CD4-positive, CD25-positive, alpha-beta regulatory T cell (primary cell): ENCODE measurements at places on chromosomes 13 and 19.
A peak's percentile ranks its signal among the peaks of the same experiment; 100 is the strongest.

- no peak overlapping the region for H3K4me3 ChIP-seq
- no peaks in the 10 kb centered on the region for H3K4me1 ChIP-seq
Measured at GRCh38 chr13:37209621-37210580, 104.4 kb upstream of the CSNK1A1L start.

DNA sequence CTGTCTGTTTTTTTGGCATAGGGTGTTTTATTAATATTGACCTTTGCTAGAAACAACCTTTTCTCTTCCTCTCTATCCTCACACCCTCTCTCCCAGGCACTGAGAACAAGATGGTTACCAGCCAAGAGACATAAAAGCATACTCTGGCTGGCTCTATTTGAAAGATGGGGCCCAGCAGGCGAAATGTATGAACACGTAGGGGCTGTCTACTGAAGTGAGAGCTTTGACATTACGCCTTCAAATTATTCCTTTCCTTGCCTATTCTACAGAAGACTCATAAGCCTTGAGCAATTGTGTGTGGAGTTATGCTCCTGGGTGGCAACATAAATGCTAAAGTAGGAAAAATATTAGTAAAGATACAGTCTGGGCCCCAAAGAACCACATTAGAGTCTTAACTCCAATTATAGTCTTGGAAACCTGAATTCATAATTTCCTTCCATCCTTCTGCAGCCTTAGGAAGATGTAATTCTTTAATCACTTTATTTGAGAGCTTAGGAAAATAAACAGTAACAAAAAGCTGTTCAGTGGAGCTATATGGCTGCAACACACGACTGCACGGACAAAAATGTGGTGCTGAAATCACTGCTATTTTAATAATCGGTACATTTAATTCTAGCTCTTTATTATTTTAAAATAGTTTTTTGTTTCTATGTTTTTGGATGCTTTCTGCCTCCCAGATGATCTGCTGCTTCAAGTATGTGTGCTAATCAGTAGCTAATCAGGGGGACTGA lies 122.3 kb upstream of the RNF113B start:
- no peak overlapping the region for H3K27ac ChIP-seq
- no peaks in the 10 kb centered on the region for H3K4me1 ChIP-seq
- no peak for DNase-seq
- no peaks in the 10 kb centered on the region for H3K27me3 ChIP-seq
- no peaks in the 10 kb centered on the region for H3K36me3 ChIP-seq

DNA sequence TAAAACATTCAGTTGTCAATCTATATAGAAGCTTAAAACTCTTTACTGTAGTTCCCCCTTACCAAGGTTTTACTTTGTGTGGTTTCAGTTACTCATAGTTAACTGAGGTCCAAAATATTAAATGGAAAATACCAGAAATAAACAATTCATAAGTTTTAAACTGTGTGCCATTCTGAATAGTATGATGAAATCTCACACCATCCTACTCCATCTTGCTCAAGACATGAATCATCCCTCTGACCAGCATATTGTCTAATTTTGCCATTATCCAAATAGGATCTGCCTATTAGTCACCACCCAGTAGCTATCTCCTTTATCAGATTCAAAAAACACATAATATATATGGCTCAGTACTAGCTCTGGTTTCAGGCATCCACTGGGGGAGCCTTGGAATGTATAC lies 22.4 kb downstream of the ZNF571 start:
- H3K4me3 ChIP-seq: no peak overlapping the region
- H3K36me3 ChIP-seq: peaks cover 27% of the 10 kb centered on the region
- no peaks in the 10 kb centered on the region for H3K27me3 ChIP-seq
- DNase-seq: no peak
- H3K4me1 ChIP-seq: no peaks in the 10 kb centered on the region

GRCh38 chr19:56144376-56144775 lies 3.3 kb downstream of the ZNF444 start:
- H3K27ac ChIP-seq: no peak overlapping the region
- peaks cover 12% of the 10 kb centered on the region for H3K36me3 ChIP-seq
- H3K4me1 ChIP-seq: peaks cover 23% of the 10 kb centered on the region
- no peak for DNase-seq

DNA sequence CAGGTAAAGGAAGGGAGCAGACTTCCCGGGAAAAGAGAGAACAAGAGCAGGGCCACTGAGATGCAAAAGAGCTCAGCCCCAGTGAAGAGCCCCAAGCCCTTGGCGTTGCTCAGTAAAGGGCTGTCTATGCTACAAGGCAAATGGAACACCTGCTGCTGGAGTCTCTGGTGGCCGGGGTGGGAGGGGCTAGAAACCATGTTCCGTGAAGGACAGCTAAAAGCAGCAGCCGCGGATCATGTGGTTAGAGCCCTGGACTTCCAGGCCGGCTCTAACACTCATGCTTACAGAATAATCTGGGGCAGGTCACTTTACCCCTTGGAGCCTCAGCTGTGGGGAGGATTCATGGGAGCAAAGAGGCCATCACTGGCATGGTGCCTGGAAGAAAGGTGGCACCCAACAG lies 17.8 kb downstream of the POU2F2 start:
- no peak overlapping the region for H3K27ac ChIP-seq
- no peak overlapping the region for H3K4me3 ChIP-seq
- no peaks in the 10 kb centered on the region for H3K4me1 ChIP-seq
- no peak for DNase-seq
- H3K36me3 ChIP-seq: peaks cover 63% of the 10 kb centered on the region

DNA sequence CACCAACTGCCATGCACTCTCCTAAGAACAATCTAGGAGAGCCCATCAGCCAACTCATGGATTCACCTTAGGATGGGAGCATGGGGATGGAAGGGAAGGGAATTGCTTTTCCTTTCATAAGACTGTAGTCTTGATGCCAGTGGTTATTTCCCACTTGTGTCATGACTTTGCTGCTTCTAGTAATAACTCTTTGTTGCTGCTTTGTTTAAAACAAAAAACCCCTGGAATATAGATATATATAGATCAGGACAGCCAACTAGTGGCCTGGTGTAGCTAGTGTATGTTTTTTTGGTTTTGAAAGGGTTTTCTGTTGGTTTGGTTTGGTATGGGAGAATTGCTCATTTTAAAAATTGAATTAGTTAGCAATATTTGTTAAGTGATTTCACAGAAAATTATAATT lies 39.3 kb upstream of the KCTD4 start:
- DNase-seq: no peak
- H3K4me3 ChIP-seq: no peak overlapping the region
- no peaks in the 10 kb centered on the region for H3K36me3 ChIP-seq

GRCh38 chr19:48560095-48560530 lies 8.1 kb downstream of the SULT2B1 start:
- no peak for DNase-seq
- H3K36me3 ChIP-seq: no peaks in the 10 kb centered on the region
- no peaks in the 10 kb centered on the region for H3K4me1 ChIP-seq
- H3K27ac ChIP-seq: no peak overlapping the region

DNA sequence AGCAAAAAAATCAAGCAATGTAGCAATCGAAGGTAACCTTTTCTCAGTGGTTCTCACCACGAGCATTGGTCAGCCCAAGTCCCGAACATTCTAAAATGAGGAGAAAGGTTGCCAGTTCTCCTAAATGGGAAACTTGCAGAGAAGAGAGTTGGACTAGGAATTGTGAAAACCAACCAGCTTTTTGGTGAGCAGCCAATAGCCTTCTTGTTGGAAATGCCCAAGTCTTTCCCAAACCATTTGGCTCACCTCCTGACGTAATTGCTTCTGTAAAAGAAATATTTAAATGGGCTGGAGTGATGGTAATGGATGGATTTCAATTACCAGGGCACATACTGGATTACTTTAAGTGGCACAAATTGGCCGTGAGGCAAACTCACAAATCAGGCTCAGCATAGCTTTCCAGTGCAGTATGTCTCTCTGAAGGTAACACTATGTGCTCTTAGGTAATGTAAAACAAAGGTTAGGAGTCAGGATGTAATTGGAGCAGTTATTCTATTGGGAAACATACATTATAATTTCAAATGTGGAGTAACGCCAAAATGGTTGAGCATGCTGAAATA lies 423.2 kb downstream of the KLF5 start:
- no peak overlapping the region for H3K4me3 ChIP-seq
- H3K36me3 ChIP-seq: no peaks in the 10 kb centered on the region
- no peak for DNase-seq
- no peaks in the 10 kb centered on the region for H3K4me1 ChIP-seq

DNA sequence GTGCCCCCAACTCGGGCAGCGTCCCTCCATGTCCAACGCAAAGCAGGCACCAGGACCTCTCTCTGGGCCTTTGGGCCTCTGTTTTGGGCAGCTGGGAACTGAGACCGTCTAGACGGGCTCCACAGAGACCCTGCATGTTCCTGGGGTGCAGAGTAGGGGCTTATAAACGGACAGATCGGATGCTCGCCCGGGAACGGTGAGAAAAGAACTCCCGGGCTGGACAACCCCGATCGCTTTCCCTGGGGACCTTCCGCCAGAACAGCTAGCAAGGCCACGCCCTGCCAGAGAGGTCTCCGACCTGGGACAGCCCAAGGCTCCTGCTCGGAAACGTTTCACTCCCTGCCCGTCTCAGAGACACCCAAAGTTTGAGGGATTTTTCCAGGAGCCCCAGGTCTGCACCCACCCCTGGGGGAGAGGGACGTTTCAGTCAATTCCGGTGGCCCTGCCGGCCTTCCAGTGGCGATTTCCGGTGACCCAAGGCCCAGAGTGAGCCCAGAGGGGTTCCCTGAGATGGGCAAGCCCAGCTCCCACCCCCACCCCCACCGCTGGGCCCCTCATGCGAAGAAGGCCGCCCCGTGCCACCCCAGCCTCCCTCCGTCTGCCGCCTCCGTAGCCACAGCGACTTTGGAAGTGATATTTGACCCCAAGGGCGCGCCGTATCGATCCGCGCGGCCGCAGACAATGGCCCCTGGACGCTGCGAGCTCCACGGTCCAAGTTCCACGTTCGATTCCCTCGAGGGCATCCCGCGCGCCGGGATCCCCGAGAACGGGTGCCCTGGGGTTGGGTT lies 1.7 kb downstream of the NR2F6 start:
- no peaks in the 10 kb centered on the region for H3K27me3 ChIP-seq
- no peak for DNase-seq
- no peak overlapping the region for H3K27ac ChIP-seq
- H3K36me3 ChIP-seq: no peaks in the 10 kb centered on the region

GRCh38 chr19:37329686-37330085 lies 41.2 kb upstream of the ZNF527 start:
- H3K4me3 ChIP-seq: no peak overlapping the region
- DNase-seq: no peak
- no peaks in the 10 kb centered on the region for H3K27me3 ChIP-seq
- peaks cover 25% of the 10 kb centered on the region for H3K36me3 ChIP-seq
- H3K4me1 ChIP-seq: peaks cover 10% of the 10 kb centered on the region

DNA sequence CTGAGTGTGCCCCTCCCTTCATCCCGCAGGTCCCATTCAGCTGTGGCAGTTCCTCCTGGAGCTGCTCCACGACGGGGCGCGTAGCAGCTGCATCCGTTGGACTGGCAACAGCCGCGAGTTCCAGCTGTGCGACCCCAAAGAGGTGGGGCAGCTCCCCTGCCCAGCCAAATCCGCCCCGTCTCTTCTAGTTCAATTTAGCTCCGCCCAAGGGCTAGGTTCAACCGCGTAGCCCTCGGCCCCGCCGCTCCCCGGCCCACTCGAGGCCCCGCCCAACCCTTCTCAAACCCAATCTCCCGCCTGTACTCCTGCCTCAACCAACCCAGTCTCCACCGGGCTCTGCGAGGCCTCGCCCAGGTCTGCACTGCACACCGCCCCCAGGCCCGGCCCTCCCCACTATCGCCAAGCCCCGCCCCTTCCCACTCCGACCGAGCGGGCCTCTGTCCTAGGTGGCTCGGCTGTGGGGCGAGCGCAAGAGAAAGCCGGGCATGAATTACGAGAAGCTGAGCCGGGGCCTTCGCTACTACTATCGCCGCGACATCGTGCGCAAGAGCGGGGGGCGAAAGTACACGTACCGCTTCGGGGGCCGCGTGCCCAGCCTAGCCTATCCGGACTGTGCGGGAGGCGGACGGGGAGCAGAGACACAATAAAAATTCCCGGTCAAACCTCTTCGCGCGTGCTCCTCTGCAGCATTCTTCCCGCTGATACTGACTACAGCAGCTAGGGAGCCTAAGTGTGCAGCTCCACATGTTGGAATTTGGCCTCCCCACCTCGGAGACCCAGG lies 2.9 kb downstream of the ETV2 start:
- H3K27me3 ChIP-seq: no peaks in the 10 kb centered on the region
- H3K4me1 ChIP-seq: peaks cover 58% of the 10 kb centered on the region
- H3K27ac ChIP-seq: peak overlapping the region; percentile 80
- no peaks in the 10 kb centered on the region for H3K36me3 ChIP-seq
- peak; percentile 98 for DNase-seq

DNA sequence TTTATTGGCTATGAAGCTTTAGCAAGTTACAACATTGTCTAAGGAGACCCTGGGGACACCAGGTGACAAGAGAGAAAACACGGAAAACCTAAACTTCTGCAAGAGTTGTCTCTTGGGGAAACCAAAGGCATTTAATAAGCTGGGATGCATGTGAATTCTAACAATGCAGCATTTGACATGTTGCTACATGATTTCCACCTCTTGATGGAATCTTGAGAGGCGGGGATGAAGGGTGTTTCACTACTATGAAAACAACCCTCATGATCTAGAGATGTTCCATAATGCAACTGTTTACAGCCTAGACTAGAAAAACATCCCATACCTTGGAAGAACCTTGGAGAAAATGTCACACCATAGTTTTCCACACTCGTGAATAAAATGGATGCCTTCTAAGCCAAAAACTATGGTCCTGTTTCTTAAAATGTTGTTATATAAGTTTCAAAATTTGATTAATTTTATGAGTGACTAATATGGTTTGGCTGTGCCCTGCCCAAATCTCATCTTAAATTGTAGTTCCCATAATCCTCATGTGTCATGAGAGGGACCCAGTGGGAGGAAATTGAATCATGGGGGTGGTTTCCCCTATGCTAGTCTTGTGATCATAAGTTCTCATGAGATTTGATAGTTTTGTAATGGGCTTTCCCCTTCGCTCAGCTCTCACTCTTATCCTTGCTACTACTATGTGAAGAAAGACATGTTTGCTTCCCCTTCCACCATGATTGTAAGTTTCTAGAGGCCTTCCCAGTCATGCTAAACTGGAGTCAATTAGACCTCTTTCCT lies 164.6 kb downstream of the TNFSF13B start:
- peaks cover 2% of the 10 kb centered on the region for H3K27me3 ChIP-seq
- no peaks in the 10 kb centered on the region for H3K36me3 ChIP-seq
- no peak overlapping the region for H3K27ac ChIP-seq
- H3K4me1 ChIP-seq: no peaks in the 10 kb centered on the region
- H3K4me3 ChIP-seq: no peak overlapping the region
- DNase-seq: no peak
